Bone marrow (tissue), 2 donors: ENCODE measurements at places on chromosomes 2 and 18.

GRCh38 chr18:26134107-26134506, 438 bp downstream of the PSMA8 start:
- DNase-seq = no peak

- no peak for DNase-seq
Observed at GRCh38 chr18:40907842-40908241, 1047.2 kb upstream of the PIK3C3 start.

DNA sequence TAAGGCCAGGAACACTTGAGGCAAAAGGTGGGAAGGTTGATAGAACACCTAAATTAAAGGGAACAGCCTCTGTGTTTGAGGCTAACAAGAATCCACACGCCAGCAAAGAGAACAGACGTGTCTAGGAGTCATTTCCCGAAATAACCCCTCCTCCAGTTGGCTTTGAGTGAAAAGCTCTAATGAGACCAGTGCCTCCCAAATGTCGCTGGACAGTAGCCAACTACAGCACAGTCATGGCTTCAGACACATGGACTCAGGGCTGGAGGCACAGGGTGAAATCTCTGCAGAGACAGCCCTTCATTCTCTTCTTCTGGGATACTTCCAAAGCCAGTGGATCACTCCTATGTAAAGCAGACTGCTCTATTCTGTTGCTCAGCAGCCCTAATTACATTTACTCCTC, 49.6 kb downstream of the SOWAHC start:
- no peak for DNase-seq

DNA sequence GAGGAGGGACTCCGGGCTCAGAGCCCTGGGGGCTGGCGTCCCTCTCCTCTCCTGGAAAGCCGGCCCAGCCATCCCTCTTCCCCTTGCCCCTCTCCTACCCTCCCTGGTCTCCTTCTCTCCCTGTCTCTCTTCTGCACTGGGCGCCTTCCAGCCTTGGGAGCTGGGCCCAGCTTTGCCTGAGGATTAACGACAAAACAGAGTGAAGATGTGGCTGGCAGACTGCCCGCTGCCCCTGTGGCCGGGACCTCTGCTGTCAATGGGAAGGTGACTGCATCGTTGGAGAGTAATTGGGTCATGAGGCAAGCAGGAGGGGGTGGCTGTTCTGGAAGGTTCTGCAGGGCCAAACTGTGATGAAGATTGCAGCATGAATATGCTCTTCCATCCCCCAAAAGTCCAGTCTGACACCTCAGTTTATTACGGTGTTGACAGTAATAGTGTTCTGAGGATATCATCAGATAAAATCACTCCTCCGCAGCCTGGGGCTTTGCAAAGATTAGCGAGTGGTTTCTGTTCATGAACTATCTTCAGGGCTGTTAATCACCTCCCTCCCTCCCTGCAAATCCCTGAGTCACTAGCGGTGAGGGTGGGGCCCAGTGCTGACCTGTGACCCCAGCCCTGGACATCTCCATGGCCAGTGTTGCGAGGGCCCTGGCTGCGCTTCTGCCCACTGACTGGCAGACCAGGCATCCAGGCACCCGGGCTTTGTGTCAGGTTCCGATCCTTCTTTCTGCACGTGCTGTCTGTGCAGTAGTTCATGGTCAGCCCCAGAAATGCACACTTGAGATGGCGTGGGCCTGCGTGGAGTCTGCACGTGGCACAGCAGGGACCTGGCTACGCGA, 23.0 kb downstream of the RTP5 start:
- DNase-seq = no peak

DNA sequence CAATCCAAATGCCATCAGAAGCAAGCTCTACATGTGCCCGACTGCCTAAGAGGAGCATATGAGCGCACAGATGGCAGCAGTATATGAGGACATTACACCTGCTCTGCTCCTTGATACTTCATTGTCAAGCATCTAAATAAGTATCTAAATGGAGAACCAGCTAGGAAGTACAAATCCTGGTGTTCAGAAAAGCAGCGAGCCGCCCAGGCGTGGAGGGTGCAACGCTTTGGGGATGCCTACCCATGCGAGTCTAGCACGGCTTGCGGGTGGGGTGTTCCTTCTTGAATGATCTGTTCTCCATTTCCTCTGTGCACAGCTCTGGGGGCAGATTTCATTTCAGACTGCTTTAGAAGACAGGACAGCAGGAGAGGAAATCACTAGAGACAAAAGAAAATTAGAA, 63.0 kb upstream of the BCL2L11 start:
- no peak for DNase-seq

DNA sequence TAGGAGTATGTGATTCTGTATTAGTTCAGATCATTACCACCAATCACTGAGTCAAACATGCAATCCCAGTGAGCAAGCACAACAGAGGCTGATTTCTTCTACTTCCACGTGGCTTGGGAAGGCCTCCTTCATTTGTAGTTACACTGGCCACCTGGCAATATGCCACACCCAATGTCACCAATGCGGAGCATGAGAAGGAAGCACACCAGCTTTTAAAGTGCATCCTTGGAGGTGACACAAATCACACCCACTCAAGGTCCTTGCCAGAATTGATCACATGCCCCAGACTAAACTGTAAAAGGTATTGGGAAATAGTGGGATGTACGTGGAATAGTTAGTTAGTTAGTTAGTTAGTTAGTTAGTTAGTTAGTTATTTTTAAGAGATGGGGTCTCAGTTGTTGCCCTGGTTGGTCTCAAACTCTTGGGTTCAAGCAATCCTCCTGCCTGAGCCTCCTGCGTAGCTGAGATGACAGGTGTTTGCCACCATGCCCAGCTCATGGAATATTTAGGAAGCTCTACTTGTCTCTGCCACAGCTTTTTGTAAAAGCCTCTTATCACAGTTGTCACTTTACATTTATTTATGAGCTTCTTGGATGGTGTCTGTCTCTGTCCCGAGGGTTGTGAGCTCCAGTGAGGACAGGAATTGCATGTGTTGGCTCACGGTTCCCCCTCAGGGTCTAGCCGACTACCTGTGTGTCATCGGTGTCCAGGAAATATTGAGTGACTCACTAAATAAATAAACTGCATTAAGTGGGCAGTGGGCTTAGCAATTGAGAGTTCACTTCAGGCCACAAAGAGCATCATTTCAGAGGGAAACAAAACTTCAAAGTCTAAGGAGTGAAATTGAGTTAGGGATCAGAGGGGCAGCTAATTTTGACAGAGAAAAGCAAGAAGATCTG, 28.1 kb upstream of the CAB39 start:
- no peak for DNase-seq

DNA sequence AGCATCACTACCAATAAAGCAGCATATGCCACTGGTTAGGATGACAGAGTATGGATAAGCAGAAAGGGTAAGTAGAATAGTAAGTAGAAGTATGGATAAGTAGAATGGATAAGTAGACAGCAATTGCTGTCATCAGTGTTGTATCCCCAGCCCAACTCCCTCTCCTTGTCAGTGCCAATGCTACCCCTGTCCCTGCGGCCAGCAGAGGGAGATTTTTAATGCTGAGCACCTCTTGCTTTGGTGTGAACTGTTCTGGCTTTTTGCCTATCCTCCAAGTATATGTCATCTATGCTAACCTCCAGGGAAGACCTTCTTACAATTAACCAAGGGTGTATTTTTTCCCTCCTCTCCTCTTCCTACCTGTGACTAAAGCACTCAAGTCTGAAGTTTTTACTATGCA, 136.7 kb upstream of the SPHKAP start:
- no peak for DNase-seq

- no peak for DNase-seq
Observed at GRCh38 chr2:157087373-157088002, 170.0 kb upstream of the GALNT5 start.

DNA sequence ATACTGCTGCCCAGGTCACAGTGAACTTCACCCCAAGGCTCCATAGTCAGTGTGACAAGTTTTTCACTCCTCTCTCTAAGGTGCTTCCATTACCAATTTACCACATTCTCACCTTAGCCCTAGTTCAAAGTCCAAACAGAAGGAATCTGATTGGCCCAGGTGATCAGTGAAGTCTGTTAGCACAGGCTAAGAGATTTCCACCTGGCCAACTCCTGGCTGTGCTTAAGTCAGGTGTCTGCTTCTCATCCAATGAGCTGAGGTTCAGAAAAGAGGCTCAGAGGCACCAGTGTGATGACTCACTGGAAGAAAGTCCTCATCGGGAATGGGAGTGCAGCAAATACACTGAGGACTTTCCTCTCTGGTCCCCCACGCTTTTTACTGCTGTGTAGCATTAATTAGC, 164.4 kb upstream of the MGAT5 start:
- DNase-seq = no peak

GRCh38 chr2:157053876-157054275, 203.6 kb upstream of the GALNT5 start:
- DNase-seq = no peak

DNA sequence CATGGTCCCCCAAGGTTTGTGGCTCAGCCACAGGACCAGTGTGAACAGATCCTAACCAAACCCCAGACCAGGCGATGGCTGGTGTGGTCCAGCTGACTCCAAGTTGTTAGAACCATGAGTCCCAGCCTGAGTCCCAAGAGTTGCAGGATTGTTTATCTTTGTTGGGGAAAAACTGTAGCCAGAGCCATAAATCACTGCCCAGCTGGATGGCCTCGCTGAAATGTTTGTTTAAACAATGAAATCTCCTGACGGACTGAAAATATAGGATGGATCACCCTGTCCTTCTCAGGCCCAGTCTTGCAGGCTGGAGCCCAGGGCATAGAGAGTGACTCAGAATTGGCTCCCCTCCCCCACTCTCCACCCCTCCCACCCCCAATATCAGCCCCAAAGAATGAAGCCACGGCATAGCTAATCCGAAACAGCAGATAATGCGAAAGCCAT, 36.4 kb downstream of the PKDCC start:
- no peak for DNase-seq

- no peak for DNase-seq
Observed at GRCh38 chr2:234631646-234632514, 135.0 kb upstream of the ARL4C start.

DNA sequence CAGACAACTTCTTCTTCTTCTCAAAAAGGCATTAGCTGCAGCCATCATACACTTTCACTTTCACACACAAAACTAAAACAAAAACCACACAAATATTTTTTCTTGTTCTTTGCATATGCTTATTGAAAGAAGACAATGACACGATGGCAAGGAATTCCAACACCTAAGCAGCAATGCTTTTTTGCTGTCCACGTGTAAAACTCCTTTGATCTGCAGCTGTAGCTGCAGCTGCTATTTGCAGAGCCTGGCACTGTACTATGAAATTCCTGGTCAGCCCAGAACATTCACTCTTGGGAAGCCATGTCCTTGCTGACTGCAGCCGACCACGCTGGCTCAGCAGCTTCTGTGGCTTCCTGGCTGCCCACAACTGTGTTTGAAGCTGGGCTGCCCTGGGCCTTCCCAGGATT, 316.2 kb downstream of the CDH2 start:
- DNase-seq = no peak

- no peak for DNase-seq
Observed at GRCh38 chr2:240452462-240453256, 17.2 kb downstream of the GPC1 start.

DNA sequence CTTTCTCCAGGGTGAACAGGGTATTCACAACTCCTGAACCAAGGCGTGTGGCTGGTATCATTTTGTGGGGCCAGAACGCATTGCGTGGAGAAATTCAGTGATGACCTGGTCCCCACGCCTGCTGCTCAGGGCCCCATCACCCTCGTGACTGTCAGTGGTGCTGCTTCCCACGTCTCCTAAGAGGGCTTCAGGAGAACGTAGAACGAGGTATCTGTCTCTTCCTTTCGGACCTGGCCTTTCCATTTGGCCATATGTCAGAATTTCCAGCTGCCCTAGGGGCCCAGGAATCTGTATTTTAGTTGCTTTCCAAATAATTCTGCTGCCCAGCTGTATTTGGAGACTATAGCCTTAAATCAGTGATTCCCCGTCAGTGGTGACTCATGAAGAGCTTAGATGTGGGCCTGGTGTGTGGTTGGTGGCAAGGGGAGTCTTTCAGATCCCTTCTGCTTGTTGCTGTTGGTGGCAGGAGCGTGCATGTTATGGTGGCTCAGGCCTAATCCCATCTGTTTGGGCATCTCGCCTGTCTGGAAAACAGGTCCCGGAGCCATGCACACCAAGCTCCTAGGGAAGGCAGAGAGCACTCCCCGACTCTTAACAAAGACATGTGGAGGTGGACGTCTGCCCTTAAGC, 56.4 kb downstream of the NPAS2 start:
- no peak for DNase-seq

- DNase-seq = no peak
Observed at GRCh38 chr2:127675331-127676261, at the start of gene LIMS2. LIMS2 (minus strand) TSS chr2:127675530; CDS start chr2:127675024, 506 bp downstream.

DNA sequence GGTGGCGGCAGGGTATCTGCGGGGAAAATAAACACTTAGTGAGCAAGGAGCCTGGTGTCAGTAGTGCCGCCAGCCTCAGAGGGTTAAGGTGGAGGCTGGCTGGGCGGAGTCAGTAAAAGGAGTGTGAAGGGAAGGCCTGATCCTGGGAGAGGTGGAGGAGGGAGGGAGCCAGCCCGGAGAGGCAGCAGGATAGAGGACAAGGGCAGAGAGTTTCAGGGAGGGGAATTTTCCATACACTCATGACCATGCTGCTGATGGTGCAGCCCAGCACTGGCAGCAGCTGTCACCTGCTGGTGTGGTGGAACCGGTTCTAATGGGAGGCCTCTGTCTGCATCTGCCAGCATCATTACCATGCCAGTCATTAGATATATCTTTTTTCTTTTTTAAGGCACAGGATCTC, 2.0 kb upstream of the TEX44 start:
- DNase-seq = no peak

DNA sequence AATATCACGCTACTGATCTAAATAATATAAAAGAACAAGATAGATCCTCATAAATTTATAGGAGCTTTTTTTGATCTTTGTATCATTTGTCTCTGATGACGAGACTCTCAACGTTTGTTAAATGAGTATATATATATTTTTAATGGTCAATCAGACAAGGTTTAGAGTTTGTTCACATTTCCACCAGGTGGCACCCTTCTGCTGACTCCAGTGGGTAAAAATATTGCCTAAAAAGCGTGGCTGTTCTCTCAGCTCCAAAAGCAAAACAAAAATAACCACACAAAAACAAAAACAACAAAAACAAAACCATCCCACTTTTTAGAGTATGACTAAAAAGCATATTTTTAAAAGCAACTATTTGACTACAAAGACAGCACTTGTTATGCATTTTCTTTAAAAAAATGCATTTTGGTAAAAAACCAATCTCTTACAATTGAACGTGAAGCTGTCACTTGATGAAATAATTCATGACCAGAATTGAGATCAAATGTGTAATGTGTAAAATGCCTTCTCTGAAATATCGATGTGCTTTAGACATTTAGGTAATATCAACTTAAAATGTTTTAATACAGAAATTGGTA, 723.2 kb downstream of the DPP10 start:
- DNase-seq = no peak
